ENCODE measurements at places on chromosomes 16 and 17.

DNA sequence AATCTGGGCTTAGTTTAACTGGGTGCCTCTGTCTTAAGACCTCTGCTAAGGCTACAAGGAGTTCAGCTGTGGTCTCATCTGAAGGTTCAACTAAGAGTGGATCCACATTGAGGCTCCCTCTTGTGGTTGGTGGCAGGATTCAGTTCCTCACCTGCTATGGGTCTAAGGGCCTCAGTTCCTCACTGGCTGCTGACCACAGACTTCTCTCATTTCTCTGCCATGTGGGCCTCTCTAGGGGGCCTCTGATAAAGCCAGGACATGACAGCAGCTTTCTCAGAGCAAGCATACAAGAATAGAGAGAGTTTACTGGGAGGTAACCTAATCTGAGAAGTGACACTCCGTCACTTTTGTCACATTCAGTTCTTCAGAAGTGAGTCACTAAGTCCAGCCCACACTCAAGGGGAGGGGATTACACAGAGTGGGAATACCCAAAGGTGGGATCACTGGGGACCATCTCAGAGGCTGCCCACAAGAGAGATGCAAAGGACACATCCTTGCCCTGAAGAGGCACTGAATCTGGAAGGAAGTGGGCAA, 19.2 kb upstream of the ABAT start:
- no peak for DNase-seq

DNA sequence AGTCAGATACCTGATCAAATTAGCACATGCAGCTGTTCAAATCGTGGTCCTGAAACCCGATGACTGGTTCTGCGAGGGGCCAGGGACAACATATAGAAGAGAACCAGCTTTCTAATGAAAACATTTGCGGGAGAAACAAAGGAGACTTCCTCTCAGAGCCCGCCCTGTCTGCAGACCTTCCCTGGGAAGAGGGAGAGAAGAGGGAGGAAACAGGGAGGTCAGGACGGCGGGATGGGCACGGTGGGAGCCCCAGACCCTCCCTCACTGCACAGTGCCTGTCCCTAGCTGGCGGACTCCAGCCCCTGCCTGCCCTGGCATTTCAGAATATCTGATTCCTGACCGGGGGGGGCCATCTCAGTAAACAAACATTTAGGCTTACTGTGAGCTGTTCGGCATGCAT, 317.3 kb downstream of the FOXL1 start:
- no peak for DNase-seq

DNA sequence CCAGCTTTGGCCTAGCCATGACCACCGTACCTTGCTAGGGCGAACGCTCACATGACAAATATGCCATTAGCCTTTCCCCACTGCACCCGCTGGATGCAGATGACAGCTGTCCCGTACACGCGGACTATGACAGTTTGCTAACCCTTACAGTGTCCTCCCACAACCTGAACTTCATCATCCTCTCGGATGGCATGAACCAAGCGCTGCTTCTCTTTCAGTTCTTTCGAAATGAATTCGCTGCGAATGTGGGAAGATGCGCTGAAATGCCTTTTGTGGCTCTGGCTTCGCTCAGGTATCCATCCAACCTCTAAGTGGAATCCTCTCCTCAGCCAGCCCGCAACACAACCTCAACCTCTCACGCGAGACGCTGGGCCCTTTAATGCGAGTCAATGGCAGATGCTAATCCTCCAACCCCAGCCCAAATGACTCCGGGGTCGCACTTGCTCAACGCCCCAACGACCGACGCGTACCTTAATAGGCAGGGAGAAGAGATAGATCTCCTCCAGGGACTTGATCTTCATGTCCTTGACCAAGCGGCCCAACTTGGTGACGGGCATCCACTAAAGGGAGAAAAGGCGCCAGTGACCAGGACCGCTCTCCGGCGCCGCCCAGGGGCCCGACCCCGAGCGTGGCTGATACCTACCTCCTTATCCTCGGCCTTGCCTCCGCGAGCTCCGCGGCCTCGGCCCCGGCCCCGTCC, 670 bp downstream of the RPS2 start:
- DNase-seq = no peak

DNA sequence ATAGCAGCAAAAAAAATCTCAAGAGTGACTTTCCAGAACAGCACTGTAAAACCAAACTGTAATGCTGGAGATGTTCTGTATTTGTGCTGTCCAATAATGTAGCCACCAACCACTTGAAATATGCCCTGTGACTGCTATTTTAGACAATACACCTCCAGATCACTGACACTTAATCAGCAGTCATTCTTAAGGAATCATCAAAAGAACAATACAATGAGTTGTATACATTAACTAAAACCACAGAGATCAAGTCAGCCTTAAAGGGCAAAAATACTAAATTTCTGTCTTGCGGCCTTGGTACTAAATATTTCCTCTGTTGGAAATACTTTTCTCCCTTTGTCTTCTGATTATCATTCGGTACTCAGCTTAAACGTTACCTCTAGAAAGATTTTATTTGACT, 33.6 kb upstream of the ANKFY1 start:
- DNase-seq = no peak

DNA sequence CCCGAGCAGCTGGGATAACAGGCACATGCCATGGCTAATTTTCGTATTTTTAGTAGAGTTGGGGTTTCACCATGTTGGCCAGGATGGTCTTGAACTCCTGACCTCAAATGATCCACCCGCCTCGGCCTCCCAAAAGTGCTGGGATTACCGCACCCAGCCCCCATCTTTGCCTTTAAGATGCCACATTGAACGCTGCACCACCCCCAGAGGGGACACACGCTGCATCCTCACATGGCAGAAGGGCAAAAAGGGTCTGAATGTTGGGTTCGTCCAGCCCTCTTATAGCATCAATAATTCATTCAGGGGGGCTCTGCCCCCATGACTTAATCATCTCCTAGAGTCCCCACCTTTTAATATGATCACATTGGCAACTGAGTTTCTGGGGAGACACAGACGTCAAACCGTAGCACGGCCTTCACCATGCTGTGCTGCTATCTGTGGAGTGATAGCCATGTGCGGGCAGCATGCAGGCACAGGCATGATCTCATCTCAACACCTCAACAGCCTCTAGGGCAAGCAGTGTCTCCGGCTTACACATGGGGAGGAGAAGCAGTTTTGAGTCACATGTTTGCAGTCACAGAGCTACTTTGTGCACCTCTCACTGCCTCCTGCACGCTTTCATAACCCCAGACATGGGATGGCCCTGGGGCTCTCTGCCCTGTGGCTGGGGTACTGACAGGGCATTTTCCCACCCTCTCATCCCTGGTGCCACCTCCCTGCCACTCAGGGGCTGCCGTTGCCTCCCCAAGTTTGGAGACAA, 30.0 kb downstream of the IL21R start:
- no peak for DNase-seq

DNA sequence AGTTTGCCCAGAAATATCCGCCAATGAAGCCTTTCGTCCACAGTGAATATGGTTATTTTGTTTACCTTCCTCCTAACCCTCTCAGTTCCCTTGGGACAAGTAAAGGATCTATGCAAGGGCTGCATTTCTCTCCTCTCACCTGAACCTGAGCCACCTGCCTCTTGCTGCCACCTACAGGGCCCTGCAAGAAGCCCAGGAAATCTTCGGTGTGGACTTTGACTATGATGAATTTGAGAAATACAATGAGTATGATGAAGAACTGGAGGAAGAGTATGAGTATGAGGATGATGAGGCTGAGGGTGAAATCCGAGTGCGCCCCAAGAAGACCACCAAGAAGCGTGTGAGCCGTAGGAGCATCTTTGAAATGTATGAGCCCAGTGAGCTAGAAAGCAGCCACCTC, 14.0 kb downstream of the SUPT6H start:
- no peak for DNase-seq

DNA sequence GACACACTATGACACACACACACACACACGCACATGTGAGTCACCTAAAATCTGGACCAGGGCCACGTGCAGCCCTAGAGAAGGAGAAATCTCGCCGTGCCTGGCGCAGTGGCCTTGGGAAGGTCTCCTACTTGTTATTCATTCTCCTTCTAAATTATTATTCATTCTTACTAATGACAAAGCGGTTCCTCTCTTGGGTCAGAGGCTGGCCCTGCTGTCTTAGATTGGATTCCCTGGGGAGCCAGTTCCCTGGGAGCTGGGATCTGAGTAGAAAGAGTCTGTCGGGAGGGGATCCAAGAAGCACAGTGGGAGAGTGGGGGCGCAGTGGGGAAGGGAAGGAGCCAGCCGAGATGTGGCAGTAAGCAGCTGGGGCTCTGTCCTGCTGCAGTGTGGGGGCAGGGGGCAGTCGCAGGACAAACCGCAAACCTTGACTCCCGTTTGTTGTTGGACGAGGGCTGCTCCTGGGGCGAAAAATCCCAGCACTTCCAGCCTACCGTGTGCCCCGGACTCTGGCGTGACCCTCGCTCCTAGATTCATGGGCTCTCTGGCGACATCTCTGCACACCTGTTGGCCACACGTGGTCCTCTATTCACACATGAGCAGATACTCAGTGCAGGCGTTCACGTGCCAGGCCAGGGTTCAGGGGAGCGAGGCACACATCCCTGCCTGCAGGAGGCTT, 18.7 kb upstream of the JPH3 start:
- DNase-seq = no peak

DNA sequence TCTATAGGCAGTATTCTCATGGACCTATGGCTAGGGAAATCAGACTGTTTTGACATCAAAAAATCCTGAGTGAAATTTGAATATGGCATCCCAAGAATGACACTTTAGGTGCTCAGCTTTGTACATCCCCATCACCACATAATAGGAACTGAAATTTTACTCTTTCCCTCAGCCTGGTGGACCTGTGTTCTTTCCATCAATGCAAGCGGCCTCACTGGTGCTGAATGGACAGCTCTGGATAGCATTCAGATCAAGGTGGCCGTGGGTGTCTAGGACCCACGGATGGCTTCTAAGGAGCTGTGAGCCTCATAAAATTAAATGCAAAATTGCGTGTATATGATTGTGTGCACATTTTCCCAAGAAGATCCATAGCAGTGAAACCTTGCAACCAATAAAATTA, 152.6 kb downstream of the MAP2K6 start:
- DNase-seq = no peak

DNA sequence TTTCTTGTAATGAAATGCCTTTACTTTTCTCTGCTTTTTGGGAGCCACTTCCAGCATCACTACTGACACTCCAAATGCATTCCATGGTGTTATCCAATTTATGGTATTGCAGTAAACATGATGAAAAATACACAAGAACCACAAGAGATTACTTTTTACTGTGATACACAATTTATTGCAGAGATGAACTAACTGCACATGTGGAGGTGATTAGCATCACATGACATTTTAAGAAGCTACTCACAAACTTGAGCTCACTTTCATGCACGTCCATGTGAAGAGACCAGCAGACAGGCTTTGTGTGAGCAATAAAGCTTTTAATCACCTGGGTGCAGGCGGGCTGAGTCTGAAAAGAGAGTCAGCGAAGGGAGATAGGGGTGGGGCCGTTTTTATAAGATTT, 780.5 kb upstream of the GOT2 start:
- no peak for DNase-seq

- no peak for DNase-seq
Observed at GRCh38 chr16:11705311-11706025, 37.2 kb downstream of the TXNDC11 start.

- DNase-seq = no peak
Observed at GRCh38 chr16:25030420-25031131, 15.4 kb upstream of the ARHGAP17 start.

GRCh38 chr17:43840814-43841213, 6.2 kb upstream of the CD300LG start:
- DNase-seq = no peak

DNA sequence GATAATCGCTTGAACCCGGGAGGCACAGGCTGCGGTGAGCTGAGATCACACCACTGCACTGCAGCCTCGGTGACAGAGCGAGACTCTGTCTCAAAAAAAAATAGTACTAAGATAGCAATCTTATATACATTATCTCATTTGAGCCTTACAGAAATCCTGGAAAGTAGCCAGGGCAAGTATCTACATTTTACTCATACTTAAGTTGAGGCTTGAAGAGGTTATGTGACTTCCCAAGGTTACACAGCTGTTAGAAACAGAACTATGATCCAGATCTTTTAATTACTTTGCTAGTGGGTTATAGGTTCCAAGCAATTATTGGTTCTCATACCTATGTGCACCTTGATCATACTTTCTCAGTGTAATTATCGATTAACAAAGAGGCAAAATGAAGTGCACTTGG, 15.4 kb downstream of the C17orf78 start:
- DNase-seq = no peak

GRCh38 chr16:87064731-87065445, 252.3 kb downstream of the C16orf95 start:
- DNase-seq = no peak

- no peak for DNase-seq
Observed at GRCh38 chr16:30778549-30779244, 8.3 kb downstream of the ZNF629 start.

DNA sequence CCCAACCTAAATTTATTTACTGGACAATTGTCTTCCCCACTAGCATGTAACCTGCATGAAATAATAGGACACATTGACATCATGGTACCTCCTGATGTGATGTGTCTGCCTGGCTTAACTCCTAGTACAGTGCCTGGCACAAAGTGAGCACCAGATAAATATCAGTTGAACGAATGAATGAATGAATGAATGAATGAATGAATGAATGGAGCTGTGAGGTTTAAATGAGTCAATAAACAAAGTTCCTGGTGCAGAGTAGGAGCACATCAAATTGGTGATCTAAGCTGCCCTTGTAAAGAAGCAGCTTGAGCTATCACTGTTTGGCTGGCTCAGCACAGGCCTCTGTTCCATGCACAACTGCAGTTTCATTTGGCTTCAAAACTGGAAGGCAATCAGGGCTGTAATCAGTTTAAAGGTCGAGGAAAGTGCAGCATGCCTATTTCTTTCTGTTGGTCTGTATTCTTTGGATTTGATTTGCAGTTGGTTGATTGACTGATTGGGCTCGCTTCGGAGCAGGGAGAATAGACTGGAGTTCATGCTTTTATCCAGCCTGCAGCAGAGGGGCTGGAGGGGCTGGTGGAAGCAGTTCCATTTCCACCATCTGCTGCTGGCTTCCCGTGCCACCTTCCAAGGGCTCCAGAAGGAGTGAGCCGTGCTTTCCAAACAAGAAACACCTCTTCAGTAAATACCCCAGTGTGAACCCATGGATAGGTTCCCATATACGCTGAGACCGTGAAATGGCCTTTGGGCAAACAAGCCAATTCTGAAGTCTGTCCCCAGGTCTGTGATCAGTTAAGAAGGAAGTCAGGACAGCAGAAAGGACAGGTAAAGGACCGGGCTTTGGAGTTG, 54.6 kb downstream of the GPRC5B start:
- no peak for DNase-seq

- DNase-seq = no peak
Observed at GRCh38 chr17:32527146-32527545, 40.4 kb downstream of the CDK5R1 start.

GRCh38 chr17:15393414-15393813, 52.0 kb upstream of the TEKT3 start:
- no peak for DNase-seq

Measured in effector memory CD4-positive, alpha-beta T cell (primary cell).